ENCODE measurements at places on chromosomes 2 and 18.

DNA sequence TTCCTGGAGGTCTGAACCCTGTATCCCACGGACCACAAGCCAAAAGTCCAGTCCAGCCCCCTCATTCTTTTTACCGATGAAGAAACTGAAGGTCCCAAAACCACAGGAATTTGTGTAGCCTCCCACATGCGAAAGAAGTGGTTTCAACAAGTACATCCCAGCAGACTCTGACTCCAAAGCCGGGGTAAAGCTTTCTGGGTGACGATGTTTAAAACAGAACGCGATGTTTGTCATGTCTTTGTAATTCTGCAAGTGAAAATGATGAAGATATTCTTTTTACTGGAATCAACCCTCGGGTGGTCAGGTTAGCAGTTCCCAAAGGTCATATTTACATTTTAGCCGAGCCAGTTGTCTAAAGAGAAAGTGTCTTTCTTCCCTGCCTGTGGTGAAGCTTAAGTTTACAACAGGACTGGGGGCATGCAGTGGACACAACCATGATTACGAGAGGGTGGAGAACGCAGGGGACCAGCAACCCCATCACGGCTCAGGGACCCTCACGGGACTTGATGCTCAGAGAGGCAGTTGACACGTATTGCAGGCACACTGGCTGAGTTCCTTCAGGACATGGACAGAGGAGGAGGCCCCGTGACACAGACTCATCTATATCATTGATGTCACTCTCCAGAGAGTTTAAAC lies 17.8 kb upstream of the TMEM131 start:
- no peak for DNase-seq

DNA sequence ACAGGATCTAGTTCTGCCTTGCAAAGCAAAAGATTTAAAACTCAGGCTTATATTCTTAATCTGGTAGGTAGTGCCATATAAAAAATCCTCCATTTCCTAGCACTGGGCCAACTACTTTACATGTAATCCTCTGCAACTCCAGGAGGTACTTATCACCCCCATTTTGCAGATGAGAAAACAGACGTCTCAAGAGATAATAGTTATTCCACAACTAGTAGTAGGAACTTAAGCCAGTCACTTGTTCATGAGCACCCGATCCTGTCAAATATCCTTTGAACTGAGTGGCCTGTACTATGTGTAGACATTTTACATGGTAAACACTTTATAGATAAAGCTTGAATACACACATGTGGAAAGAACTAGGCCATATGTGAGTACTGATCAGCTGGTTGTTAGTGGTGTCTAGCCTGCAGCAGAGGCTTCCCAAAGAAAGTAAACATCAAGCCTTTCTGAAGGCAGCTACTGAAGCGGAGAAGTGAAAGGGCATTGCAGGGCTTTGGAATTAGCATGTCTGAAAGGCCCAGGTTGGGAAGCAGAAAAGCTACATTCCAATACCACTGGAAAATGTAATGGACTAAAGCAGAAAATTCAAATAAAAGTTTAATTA lies 48.0 kb downstream of the NAB1 start:
- no peak for DNase-seq

DNA sequence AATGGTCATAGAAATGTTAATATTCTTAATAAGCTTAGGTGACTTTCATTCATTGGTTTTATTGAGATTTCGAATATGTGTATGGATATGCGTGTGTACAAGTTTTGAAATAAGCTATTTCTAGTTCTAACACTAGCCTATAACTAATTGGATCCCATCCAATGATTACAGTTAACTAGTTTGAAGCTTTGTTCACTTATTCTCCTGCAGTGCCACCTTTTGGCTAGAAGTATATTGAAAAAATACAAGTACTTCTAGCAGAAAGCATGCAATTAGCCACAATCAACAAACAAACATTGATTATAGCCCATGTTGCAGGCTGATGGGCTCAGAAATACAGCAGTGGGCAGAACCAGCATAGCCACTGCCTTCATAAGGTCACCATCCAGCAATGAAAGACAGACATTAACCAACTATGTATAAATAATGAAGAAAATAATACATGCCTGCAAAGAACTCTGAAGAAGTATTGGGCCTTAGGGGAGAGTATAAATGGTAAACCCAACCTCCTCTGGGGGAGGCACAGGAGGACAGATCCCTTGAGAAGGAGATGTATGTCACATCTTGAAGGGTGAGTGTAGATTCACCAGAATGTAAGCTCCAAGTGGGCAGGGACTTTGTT lies 5.1 kb upstream of the PIEZO2 start:
- no peak for DNase-seq

- no peak for DNase-seq
Measured at GRCh38 chr2:189113963-189114362, 65.6 kb downstream of the COL5A2 start.

DNA sequence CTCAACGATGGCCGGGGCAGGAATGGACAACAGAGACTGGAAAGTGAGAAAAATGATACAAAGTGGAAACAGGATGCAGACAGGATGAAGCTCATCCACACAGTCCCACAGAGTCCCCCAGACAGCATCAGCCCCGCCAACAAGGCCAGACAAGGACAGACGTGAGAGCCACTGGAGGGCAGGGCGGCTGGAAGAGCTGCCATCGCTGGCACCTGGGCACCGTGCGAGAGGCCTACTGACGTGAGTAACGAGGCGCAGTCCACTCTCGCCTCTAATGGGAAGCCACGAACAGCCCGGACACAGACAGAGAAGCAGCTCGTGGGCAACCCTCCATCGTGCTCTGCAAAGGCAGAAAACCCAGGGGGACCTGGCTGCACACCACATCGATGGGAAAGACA lies 17.1 kb downstream of the HDAC4 start:
- no peak for DNase-seq

GRCh38 chr2:86518481-86518880 lies 44.8 kb downstream of the CHMP3 start:
- DNase-seq = no peak

DNA sequence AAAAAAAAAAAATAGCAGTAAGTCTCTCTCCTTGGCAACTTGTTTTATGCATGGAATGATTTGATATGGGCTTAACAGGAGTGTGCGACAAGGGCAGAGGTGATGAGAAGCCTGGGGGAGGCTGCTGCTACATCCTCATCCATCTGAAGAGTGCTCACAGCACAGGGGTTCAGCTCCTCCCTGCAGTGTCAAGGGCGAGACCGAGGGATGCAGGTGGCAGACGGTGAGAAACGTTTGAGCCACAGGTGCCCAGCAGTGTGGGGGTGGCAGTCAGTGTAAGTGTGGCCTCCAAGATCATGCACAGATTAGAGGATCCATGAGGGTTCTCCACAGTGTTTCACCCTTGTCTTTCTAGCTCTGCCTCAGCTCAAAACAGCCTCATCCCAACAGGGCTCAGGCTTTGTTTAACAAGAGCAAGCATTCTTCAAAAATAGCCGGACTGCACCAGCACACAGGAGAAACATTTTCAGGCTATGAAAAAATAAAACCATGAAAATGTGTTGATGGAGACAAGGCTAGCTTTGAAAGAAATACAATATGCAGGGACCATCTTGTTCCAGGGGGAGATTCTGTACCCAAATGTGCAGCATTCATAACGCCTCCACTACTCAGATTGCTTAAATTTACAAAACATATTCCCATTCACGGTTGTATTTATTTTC lies 324.5 kb upstream of the MYT1L start:
- no peak for DNase-seq

DNA sequence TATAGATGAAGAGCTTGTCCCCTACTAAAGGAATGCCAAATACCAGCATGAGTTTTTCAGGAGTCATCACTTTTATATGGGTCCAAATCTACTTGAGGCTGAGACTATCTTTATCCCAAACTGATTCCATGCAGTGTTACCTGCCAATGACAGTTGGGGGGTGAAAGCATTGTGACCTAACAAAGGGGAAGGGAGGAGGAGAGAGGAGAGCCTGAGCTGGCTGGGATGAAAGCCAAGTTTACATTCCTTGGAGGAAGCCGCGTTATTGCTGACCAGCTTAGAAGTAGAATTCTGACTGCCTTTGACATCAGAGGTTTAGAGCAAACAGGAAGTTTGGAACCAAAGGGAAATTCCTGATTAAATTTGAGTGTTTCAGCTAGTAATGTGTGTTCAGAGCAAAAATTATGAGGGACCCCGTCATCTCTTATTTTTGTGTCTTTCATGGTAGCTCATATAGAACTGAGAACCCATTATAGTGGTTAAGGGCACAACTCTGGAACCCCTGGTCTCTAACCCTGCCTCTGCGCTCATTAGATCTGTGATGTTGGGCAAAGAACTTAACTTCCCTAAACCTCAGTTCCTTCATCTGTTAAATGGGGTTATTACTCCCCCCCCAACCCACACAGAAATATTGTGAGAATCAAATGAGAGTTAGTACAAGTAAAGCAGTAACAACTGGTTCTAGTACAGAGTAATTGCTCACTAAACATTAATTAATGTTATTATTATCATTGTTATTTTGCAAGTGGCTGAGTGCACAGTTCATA lies 199.3 kb upstream of the EPAS1 start:
- no peak for DNase-seq

- DNase-seq = no peak
Measured at GRCh38 chr18:53660306-53660705, 564.2 kb downstream of the MBD2 start.

DNA sequence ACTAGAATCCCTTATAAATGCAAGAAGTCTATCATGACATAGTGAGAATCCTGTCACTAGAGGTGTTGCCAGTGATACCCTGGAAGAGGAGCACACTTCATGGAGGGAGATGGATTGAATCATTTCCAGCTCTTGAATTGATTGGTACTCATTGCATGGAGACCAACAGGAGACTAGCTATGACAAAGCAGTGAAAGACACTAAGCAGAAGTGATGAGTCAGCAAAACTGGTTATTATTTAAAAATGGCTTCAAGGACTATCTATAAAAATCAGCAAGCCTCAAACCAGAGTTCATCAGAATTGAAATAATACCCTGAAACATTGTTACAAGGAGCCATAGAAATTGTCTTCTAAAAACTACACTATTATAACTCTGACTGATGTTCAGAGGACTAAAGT lies 200.3 kb downstream of the PDE11A start:
- DNase-seq = no peak

DNA sequence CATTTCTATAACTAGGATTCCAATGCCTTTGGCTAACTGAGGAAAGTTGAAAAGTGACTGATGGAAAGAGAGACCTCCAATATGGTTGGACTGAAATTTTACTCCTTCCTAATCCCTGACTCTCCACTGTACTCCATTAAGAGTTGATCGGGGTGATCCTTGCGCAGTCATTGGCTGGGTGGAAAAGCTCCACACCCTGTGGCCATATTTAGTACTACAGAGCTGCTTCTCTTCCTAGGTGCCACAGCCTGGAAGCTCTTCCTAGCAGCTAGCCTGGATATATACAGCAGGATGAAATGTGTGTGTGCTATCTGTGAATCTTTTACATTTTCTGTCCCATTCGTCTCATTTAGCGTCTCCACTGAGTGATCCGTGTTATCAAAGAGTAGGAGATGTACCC lies 71.2 kb downstream of the MEP1B start:
- no peak for DNase-seq

- no peak for DNase-seq
Measured at GRCh38 chr2:130814931-130815680, 21.6 kb upstream of the ARHGEF4 start.

DNA sequence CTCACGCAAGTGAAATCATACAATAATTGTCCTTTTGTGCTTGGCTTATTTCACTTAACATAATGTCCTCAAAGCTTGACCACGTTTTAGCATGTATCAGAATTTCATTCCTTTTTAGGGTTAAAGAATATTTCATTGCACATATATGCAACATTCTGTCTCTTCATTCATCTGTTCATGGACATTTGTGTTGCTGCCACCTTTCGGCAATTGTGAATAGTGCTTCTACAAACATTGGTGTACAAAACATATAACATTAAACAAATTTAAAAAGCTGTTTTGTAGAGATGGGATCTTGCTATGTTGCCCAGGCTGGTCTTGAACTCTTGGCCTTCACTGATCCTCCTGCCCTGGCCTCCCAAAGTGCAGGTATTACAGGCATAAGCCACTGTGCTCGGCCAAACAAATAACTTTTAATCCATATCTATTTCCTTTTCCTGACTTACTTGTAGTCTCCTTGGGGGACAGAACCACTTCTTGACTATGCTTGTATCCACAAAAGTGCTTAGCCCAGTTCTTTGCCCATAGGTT lies 209.3 kb downstream of the SLC4A3 start:
- no peak for DNase-seq

- no peak for DNase-seq
Measured at GRCh38 chr18:44841752-44842587, 161.3 kb downstream of the SETBP1 start.

- no peak for DNase-seq
Measured at GRCh38 chr18:48428475-48429177, 19.4 kb upstream of the ZBTB7C start.

GRCh38 chr18:51417643-51418483 lies 220.4 kb upstream of the MEX3C start:
- DNase-seq = no peak

DNA sequence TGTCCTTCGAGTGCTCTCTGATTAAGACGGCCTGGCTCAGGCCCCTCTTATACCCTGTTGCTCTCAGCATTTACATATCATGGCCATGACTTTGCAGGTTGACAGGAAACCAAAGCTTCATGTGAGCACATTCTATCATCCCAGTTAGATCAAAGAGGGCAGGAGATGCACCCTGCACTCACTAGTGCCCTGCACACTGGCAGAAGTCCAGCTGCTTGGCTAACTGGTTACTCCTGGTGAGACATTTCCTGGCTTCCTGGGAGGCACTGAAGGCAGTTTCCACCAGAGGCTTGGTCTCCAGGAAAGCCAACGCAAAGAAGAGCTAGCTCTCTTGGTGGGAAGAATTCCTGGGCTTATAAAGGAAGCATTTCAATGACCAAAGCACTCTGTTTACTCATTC lies 66.3 kb downstream of the LIPG start:
- no peak for DNase-seq

DNA sequence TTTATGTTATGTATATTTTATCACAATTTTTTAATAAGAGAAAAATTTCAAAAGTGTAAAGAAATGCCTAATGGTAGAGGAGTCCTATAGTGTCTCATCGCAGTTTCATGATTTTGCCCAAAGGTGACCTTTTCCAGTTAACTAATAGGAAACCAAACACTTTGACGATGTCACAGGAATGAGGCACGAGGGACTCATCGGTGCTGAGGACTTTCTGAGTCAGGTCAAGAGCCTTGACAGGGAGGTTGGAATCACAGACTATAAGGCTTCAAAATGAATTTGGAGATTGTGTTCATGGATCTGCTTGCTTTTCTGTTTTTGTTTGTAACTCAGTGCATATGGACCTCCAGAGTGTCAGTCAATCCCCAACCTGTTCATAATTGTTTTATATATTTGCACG lies 15.1 kb upstream of the RTTN start:
- DNase-seq = no peak

DNA sequence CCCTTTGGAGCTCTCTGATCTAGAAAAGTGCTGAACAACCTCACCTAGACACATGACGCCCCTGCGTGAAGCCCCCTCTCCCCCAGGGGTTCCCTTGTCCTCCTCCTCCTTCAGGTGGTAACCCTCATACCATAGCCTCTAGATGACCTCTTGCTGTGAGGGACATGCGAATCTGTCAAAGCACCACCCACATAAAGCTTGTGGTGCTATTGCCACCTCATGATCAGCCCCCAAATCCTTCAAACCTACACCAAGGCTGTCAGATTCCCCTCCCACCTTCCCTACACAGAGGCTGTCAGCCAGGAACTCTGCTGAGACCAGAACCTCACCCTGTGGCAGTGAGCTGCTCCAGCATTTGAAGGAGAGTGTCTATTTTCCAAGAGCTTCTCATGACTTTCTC lies 43.1 kb upstream of the TEX51 start:
- DNase-seq = no peak

Data from cortex of kidney (tissue), 1 donor.